ENCODE measurements at places on chromosomes 5 and 9.

- no peak for DNase-seq
These were observed 237.1 kb downstream of the DMRTA1 start for GRCh38 chr9:22683700-22684075.

- DNase-seq, result no peak
These were observed 145.3 kb downstream of the MACROH2A1 start for GRCh38 chr5:135253601-135254178.

GRCh38 chr5:36073595-36074216 lies 7.0 kb upstream of the UGT3A2 start:
- DNase-seq, result no peak

GRCh38 chr9:89734600-89735041 lies 129.8 kb downstream of the GADD45G start:
- no peak for DNase-seq

DNA sequence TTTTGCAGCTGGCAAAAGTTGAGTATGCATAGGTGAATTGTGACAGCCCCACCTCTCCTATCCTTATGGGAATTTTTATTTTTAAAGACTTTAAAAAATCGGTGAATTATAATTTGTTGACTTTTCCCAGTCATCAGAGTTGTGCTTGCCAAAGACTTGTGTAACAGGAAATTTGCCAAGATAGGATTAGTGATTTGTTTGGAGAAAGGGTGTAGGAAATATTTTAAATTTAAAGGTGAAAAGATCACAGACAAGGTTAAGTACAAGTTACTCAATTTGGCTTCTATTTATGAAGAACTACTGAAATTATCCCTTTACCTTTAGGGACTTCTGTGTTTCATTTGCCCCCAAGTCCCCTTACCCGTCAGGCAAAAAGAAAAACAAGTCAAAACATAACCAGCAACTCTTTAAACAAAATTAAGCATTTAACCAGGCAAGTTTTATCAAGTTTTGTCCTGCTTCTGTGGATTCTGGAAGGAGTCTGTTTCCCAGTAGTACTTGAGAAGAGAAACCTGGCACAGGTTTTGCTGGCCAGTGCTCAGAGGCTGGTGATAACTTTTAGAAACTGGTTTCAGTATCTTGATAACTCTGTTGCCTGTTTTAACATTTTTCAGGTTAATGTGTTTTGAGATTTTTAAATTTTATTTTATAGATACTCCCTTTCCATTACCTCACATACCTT lies 285.4 kb downstream of the MAST4 start:
- no peak for DNase-seq

DNA sequence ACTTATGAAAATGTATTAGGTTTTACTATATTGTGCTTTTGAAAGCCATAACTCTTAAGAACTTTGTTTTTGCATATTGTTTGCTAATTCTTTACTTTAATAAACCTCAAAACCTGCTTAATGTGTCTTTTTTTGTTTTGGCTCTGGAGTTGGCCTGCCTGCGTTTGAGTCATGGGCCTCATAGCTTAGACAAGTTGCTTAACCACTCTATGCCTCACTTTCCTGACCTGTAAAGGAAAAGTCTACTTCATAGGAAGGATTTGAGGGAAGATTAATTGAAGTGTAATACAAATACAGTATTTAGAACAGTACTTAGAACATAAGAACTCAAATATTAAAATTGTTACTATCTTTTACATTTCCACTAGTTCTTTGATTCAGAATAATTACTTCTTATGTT lies 10.3 kb downstream of the SMIM32 start:
- DNase-seq, result no peak

DNA sequence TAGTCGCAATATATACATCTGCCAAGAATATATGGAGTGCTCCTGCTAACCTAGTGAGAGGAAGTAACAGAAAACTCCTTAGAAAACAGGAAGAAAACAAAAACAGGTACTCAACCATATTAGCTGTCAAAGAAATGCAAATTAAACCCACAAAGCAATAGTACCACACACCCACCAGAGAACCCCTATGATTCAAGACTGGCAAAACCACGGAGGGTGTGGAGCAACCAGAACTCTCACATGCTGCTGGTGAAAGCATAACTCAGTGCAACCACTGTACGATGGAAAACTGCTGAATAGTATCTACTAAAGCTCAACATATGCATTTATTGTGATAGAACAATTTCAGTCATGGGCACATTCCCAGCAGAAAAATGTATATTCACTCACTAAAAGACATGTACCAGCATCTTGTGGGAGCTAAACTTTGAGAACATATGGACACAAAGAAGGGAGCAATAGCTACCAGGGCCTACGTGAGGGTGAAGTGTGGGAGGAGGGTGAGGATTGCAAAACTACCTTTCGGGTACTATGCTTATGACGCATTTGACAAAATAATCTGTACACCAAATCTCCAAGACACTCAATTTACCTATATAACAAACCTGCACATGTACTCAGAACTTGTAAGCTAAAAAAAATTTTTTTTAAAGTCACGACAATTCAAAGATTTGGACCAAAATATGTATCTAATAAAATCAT lies 34.0 kb downstream of the PTPN3 start:
- DNase-seq, result no peak

DNA sequence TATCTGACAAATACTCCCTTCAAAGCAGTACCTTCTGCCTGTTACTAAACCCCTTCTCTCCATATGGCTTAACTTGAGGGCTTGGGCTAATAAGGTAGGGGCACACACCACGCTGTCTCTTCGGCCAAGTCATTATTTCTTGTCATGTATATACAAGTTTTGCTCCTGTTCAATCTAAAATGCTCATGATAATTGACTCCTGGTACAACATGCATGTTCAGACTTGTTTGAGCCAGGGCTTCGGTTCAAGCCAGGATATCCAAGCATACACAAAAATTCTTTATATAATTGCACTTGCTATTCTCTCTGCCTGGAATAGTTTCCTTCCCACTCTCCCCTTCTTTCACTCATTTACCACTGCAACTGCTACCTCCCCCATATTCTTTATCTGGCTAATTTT lies 756.0 kb upstream of the C9orf72 start:
- no peak for DNase-seq

- DNase-seq, result no peak
These were observed 55.8 kb upstream of the ARRDC3 start for GRCh38 chr5:91438871-91439270.

DNA sequence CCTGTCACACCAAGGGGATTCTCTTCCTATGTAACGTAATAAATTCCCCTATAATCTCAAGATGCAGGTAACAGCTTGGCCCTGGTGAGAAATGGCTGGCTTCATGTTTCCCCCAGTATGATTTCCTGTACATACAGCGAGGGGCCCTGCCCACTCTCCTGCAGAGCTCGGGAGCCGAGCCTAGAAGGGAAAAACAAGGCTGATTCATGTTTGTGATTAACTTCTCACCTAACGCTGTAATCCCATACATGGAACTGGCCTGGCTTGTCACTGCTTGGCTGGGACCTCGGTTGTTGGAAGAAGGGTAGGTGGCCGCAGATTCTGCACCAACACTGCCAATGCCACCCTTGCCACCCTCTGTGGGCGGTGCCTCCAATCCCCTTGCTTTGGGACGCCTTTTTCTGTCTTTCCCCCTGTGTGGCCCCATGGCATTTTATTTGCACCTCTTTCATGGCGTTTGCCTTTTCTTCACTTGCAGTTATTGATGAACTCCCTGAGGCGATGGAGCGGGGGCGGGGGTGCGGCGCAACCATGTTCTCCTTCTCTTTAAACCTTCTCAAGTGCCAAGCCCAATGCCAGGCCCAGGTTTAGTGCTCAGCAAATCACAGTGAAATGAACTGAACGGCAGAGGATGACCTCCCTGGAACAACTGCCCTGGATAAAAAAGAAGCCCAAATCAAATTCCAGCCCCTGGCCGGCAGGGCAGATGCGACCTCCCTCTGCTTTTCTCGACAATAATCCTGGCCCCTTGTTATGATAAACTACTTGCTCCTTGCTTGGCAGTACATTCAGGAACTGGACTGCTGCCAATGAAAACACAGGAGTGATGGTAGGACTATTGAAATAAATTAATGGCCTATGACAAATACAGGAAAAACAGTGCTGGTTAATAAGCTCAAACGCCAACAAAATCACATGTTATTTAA lies 108.1 kb downstream of the TMEM174 start:
- DNase-seq, result no peak

DNA sequence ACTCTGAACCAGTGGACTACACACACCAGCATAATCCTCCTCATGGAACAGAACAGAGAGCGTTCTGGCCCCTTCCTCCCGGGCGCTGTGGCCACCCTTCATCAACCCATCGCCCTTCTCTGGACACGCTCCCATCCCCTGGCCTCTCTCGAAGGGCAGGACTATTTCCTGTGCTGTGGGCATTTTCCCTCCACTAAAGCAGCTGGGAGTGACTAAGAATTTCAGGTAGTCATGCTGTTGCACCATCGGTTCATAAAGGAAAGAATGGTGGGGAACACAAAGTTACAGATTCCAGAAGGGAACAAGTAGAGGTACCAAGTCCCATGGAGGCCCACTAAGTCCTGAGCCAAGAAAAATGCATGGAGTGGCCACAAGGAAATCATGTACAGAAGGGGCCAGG lies 68.6 kb downstream of the EPB41L4B start:
- no peak for DNase-seq
